Urinary bladder (tissue), 4 donors: ENCODE measurements at places on chromosomes 3 and 15. TPM values are rescaled to one million over a fixed set of nuclear protein-coding genes. Genes with fewer than 3 reads are reported as not detected.

GRCh38 chr3:194315965-194316361, 35.2 kb downstream of the CPN2 start:
- DNase-seq, result no peak

DNA sequence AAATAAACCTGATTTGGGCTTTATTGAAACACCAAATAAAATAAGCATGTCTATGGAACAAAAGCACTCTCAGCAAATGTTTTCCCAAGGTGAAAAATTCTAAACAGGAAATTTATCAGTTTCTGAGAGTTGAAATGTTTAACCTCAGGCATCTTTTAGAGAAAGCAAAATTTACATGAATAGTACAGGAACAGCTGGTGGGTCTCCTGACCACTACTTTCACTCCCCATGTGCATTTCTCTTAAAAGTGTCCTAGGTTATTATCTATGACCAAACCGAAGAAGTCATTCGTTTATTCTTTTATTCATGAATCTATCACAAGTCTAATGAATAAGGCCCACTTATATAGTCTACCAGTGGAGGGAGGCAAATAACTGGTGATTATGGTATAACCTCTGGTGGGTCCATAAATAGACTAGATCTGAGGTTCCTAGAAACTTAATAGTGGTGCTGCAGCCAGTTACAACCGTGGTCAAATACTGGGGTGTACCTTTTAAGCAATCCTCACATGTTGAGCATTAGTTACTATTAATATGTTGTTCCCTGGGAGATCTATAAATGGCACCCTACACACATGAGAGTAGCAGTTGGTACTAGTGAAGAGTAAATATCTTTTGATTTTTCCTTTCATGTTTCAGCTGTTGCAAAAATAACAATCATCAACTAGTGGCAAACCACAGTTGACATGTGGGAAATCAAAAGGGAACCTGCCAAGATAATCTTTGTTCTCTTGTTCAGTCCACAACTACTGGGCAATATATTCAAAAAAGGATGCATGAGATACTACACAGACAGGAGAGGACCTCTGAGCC, 169.3 kb upstream of the STAC start:
- DNase-seq, result no peak

GRCh38 chr3:119835556-119835955, 53.7 kb downstream of the NR1I2 start:
- DNase-seq, result no peak

The ATOSA gene
- total RNA-seq, result 101 TPM

GRCh38 chr3:7518026-7518425, 657.1 kb downstream of the GRM7 start:
- DNase-seq, result no peak

- no peak for DNase-seq
These were observed 245.6 kb downstream of the SATB1 start for GRCh38 chr3:18179521-18179920.

- no peak for DNase-seq
These were observed 338.6 kb upstream of the TPRG1 start for GRCh38 chr3:188832961-188833721.

DNA sequence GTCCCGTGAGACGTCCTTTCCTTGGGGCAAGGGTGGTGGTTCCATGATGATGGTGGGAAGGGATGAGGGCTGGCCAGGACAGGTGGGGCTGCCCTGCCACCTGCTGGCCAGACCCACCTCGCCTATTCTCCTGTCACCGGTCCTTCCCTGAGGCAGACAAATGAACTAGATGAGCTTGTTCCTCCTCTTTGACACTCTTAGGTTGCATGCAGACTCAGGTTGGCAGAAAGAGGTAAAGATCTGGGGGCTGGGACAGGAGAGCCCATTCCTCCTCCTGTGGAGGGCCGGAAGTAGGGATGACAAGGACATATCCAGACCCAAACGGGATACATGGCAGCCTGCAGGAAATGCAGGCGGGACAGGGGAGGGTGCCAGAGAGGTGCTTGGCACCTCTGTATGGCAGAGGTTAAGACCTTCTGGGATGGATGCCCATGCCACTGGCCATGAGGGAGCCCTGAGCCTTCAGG, 38.6 kb downstream of the ACSBG1 start:
- DNase-seq, result no peak

DNA sequence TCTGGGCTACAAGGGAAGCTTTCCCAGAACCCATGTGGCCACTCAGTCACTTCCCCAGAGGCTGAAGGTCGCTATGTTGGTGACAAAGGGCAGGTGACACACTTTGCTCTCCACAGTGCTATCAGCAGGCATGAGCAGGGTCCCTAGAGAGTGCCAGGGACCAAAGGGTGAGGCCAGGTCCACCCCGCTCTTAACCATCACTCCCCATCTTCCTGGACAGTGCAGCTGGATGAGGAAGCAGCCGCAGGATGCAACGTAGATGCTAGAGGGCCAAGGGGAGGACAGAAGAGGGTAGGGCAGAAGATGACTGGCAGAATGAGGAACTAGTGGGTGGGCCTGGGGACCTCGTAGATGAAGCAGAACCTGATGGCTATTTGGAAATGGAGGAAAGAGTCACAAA, 13.6 kb upstream of the LTF start:
- DNase-seq, result no peak

DNA sequence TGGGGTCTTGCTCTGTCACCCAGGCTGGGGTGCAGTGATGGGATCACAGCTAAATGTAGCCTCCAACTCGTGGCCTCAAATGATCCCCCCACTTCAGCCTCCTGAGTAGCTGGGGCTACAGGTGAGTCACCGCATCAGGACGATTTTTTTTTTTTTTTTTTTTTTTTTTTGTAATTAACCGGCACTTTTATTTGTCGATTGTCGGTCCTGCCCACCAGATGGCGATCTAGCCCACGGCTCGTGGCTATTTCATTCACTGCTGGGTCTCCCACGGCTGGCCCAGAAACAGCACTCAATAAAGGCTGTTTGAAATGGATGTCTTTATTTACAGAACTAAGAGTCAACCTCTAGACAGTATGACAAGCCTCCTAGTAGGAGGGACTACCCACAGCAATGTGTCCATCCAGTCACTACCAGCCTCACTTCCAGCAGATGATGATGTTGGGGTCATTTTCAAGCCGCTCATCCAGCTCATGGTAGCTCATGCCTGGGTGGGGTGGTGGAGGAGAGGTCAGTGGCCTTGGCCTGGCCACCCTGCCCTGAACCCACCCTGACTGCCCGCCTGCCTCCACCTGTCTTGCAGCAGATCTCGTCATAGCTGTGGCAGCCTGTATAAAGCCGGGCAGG, 1.8 kb upstream of the ZMYND10 start:
- DNase-seq, result no peak

The ZNF662 gene
- 22.5 TPM for total RNA-seq

The SEC62 gene
- total RNA-seq, result 78.9 TPM

The ZNF80 gene
- total RNA-seq, result not detected

The CCR9 gene
- total RNA-seq, result not detected

DNA sequence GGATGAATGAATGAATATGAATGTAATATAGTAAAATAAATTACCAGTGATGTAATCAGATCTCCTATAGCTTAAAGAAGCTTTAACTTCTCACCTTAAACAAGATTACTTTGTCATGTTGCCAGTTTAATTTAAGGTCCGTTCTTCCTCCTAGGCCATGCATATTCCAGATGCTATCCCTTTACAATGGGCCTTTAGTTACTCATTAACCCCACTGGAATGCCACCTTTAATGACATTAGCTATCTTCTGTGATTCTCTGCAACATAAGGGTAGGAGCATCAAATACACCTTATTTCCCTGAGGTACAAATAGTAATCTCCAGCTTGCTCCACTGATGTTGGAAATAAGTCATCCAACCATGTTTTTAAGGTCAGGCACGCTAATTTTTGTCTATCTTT, 63.0 kb upstream of the TIMP4 start:
- no peak for DNase-seq

- no peak for DNase-seq
These were observed 314.5 kb downstream of the TLE3 start for GRCh38 chr15:69783211-69783610.

DNA sequence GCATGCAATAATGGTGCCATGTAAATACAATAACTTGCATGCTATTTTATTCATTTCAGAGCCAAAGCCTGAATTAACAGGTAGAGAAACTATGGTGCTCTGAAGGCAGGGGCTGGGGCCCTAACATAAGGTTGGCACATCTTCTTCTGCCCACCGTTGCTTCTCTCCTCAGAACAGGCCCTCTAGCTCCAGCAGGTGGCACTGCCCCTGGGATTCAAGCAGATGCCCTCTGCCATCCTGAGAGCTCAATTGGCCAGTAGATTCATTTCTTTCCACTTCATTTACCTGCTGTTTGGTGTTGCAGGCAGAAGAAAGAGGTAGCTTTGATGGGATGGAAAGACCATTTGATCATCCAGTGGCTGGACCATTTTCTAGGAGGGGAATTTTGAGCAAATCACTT, 130.5 kb downstream of the FOXB1 start:
- DNase-seq, result no peak

DNA sequence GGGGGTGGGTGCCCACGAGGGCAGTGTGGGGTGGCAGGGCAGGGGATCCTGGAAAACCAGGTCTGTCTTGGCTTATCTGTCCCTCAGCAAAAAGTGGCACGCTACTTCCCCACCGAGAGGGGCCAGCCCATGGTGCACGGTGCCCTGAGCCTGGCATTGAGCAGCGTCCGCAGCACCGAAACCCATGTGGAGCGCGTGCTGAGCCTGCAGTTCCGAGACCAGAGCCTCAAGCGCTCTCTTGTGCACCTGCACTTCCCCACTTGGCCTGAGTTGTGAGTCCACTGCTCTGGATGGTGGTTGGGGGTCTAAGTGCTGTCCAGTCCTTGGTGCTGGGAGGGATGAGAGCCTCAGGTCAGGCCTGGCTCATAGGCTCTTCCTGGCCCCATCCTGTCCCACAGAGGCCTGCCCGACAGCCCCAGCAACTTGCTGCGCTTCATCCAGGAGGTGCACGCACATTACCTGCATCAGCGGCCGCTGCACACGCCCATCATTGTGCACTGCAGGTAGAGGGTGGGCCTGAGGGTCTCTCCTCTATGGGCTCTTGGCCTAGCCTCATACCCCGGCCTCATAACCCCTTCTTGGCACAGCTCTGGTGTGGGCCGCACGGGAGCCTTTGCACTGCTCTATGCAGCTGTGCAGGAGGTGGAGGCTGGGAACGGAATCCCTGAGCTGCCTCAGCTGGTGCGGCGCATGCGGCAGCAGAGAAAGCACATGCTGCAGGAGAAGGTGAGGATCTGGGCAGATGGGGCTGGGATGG, 31.1 kb downstream of the PTPN23 start:
- DNase-seq, result no peak

- DNase-seq, result no peak
These were observed 11.0 kb upstream of the KNG1 start for GRCh38 chr3:186705882-186706780.

The ROPN1 gene
- total RNA-seq, result not detected

- DNase-seq, result no peak
These were observed 114.3 kb downstream of the WDR76 start for GRCh38 chr15:43941071-43941470.

- DNase-seq, result no peak
These were observed 5.6 kb downstream of the SLC25A38 start for GRCh38 chr3:39388741-39389248.

- DNase-seq, result no peak
These were observed 168.7 kb upstream of the STAC start for GRCh38 chr3:36211652-36211999.

The ZNF385D gene
- 46.2 TPM for total RNA-seq

DNA sequence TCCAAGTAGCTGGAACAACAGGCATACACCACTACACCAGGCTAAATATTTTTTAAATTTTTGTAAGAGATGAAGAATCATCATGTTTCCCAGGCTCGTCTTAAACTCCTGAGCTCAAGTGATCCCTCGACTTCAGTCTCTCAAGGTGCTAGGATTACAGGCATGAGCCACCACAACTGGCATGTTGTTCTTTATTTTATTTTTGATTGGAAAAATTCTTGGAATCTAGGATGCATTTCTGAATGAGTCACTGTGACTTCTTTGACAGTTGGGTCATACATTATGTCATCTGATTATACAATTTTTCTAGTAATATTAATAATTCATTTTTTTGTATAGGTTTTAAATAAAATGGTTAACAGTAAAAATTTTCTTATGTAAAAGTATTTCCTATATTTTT, 870.2 kb downstream of the SI start:
- DNase-seq, result no peak
